CD4-positive, alpha-beta T cell treated with Interleukin-17A for 1 hour (primary cell): ENCODE measurements at places on chromosomes 1 and 21.
A peak's percentile ranks its signal among the peaks of the same experiment; 100 is the strongest.

DNA sequence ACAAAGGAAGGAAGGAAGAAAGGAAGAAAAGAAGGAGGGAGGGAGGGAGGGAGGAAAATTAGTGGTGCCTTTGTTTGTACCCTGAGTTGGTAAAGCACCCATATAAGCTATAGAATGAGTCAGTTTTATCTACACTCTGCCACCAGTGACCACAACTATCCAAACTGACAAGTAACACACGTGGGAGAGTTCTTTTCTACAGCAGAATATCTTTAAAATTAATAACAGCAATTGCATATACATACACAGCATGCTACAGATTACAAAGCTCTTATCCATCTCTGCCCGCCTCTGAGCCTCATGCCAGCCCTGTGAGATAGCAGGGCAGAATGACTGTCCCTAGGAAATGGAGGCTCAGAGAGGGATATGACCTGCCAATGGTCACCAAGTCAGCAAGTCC lies 20.3 kb downstream of the CDCP2 start:
- no peak for DNase-seq

- DNase-seq, result no peak
Observed at GRCh38 chr1:25524568-25525360, 18.6 kb upstream of the LDLRAP1 start.

- DNase-seq, result no peak
Observed at GRCh38 chr1:240888039-240888786, 276.3 kb upstream of the GREM2 start.

DNA sequence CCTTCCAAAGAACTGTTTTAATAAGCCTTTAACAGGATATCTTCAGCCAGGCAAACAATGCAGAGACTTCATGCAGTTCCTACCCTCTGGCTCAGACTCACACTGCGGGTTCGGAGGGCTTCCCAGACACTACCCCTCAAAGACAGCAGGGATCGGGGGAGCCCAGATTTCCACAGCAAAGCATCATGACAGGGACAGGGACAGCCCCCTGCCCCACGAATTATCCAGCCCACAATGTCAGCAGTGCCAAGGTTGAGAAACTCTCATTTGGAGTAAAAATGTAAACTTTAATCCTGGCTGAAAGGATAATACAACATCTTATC lies 20.1 kb downstream of the NPHP4 start:
- no peak for DNase-seq

- no peak for DNase-seq
Observed at GRCh38 chr1:20484519-20485462, 1.2 kb downstream of the CAMK2N1 start.

DNA sequence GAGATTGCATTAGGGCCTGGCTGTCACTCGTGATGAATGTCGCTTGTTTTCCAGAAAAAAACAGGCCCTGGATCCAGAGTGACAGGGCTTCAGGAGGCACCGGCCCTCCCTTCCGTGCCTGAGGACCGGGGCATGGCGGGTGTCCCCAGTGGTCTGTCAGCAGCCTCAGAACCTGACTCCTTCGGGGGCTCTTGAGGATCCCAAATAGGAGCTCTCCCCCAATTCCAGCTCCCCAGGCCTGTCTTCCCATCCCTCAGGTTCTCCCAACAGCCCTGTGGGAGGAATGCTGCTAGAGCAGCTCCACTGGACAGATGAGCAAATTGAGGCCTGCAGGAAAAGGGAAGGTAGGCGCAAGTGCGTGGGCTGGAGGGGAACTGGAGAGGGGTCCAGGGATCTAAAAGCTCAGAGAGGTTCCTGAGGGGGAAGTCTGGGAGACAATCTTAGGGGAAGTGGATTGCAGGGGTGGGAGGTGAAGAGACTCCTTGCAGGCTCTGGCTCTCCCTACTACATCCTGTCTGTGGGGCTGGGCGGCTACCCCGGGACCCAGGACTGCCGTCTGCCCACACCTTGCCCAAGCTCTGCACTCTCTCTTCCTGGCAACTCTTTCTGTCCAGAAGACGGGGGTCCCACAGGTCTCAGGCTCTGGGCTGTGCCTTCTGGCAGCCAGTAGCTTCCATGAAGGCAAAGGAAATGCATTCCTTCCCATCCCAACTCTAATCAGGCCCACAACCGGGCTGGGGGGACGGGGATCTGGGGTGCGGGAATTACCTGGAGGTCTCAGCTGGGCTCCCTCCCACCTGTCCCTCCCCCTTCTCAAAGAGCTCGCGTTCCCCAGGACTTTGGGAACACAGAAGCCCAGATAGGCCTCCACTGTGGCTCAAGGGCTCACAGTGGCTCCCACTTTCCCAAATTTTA lies 105.7 kb upstream of the CASZ1 start:
- no peak for DNase-seq

- peak; percentile 91 for DNase-seq
Observed at GRCh38 chr1:235999259-235999925, 65.5 kb downstream of the NID1 start.

DNA sequence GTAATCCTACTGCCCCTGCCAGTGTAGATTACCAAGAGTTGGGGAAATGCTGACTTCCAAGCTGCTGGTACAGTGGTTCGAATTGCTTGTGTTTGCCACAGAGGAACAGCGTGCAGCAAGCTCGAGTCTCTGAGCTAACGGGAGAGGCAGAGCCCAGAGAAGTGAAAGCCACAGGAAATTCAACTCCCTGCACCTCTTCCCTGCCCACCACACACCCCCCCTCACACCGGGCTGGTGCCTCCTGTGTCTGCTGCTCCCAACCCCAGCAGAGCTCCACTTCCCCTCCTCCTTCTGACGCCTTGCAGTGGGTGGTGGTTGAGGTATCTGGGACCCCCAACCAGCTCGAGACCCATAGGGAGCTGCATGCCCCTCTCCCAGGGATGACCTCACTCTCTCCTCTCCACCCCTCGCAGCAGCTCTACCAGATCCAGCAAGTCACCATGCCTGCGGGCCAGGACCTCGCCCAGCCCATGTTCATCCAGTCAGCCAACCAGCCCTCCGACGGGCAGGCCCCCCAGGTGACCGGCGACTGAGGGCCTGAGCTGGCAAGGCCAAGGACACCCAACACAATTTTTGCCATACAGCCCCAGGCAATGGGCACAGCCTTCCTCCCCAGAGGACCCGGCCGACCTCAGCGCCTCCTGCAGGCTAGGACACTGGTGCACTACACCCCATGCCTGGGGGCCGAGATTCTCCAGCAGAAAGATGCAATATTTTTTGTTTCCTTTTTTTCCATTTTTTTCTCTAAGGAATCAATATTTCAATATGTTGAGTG lies 13.1 kb upstream of the KCNQ4 start:
- DNase-seq, result no peak

DNA sequence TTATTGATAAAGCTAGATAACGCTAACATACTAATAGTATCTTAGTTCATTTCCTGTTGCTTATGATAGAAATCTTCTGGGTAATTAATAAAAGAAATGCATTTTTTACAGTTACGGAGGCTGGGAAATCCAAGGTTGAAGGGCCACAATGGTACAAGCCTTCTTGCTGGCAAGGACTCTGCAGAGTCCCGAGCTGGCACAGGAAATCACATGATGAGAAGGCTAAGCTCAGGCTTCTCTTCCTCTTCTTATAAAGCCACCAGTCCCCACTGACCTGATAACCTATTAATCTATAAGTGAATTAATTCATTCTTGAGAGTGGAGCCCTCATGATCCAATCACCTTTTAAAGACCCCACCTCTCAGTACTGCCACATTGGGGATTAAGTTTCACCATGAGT lies 82.6 kb downstream of the GPR161 start:
- DNase-seq, result no peak

DNA sequence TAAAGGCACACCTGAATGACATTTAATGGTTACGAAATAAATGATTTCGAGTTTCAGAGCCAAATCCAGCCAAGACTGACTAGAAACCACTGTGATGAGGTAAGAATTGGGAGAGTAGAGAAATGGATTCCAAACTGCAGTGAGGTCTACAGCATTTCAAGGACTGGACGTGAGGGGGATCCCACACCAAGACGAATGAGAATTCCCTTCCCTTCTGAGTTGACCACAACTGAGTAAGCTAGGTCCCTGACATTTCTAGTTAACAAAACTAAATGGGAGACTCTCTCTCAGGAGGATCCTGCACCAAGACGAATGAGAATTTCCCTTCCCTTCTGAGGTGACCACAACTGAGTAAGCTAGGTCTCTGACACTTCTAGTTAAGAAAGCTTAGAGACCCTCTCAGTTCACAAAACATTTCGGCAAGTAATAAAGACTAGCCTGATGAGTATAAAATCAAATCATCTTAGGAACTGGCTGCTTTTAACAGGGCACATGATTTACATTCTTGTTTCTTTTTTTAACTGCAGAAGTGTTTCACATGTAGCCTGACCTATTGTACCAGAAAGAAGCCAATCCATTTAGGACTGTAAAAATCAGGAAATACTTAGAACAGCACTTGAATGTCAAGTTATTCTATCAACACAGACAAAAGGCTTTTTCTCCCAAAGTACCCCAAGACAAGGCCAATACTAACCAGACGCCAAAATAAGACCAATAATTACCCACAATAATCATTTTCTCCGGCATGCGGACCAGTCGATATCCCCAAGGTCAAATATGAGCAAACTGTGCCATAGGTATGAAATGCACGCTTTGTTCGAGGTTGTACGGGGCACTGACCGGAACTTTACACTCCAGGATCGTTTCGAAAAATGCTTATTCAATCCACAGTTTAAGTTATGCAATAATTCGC lies 1.4 kb upstream of the SPATA1 start:
- peak; percentile 19 for DNase-seq

GRCh38 chr1:170668209-170669106 lies 4.5 kb downstream of the PRRX1 start:
- no peak for DNase-seq

GRCh38 chr1:45051005-45051772 lies 39.1 kb downstream of the UROD start:
- DNase-seq, result peak; percentile 7

GRCh38 chr1:232519186-232519585 lies 110.7 kb downstream of the SIPA1L2 start:
- no peak for DNase-seq

- DNase-seq, result peak; percentile 64
Observed at GRCh38 chr1:33237579-33237978, 18.7 kb upstream of the ZNF362 start.

- no peak for DNase-seq
Observed at GRCh38 chr1:15180945-15181523, 27.5 kb downstream of the TMEM51 start.

DNA sequence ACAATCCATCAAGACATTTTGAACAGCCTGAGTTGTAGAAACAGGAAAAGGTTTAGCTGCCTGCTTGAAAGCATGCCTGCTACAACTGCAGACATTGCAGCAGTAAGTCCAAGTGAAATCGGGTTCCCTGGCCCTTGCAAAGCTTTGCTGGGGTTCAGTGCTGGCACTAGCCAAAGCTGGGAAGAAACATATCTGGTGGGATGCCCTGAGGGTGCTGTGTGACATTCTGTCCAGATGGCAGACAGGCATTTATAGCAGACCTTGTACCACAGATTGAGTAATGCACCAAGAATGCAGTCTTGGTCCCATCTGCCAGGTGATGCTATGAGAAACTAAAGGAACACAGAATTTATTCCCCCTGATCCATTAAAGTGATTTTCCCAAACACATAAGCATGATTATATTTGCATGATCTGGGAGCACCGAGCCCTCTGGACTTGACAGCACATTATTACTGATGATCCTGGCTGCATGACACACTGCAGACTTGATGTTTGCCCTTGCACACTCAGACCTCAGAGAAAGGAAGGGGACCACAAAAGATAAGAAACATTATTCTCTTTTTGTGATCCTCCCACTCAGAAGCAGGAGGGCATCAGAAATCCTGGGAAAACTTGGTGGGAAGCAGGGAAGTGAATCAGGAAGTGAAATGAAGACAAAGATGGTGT lies 223.7 kb upstream of the FAM78B start:
- DNase-seq, result no peak

- no peak for DNase-seq
Observed at GRCh38 chr1:55346586-55346985, 131.4 kb upstream of the USP24 start.

DNA sequence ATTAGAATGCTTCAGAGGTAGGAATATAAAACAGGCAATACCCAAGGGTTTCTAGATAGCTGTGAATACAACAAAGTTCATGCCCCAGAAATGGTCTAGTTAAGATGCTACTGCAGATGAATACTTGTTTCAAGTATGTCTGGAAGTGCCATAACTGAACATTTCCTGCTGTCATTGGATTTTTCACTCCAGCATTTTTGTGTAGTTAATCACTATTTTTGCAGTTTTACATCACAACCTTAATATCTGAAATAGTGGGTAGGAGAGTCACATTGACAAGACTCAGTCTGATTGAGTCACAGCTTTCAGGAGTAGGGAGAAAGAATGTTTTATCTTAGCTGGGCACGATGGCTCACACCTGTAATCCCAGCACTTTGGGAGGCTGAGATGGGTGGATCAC lies 126.4 kb upstream of the C1orf21 start:
- DNase-seq, result no peak

DNA sequence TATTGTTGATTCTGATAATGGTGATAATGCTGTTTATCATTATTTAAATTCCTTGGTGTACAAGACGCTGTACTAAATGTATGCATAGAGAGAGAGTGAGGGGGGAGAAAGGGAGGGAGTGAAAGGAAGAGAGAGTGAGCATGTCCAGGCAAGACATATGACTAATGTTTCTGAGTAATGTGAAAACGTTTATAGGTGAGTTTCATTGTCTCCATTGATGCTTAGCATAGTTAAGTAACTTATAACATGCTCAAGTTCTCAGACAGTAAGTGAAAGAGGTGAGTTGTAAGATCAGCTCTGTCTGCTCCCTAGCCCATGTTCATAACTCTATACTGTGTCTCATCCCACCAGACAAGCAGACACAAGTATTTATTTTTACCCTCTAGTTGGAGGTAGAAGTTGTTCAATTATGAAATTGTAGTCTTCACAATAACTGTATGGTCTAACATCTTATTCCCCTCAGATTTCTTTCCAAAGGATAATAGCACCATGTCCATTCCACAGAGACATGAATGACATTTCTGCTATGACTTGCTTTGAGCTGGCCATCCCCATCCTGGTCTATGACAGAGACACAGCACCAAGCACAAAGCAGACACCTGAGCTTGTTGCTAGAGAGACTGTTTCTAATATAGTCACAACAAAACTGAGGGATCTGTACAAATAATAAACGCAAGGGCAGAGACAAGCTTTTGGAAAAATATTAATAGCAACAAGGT lies 285.1 kb downstream of the CACNA1E start:
- DNase-seq, result no peak

DNA sequence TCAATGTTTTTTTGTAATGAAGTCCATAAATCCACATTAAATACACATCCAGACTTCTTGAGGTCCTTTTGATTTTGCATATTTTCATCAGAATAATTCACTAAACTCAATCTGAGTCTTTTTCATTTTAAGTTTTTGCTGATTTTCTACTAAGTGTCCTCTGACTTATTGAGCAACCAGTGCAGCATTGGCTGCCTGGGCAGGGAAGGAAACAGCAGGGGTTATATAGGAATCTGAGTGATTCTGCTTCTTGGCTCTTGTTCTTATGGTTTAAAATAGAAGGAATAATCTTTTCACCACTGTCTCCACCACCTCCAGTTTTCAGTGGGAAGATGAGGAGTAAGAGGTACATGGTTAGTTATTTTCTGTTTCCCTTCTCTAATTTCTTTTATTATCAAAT lies 88.4 kb downstream of the ST6GALNAC5 start:
- no peak for DNase-seq

GRCh38 chr1:12052997-12053686 lies 10.0 kb upstream of the TNFRSF8 start:
- no peak for DNase-seq
